ENCODE measurements at places on chromosomes 16 and 17.

DNA sequence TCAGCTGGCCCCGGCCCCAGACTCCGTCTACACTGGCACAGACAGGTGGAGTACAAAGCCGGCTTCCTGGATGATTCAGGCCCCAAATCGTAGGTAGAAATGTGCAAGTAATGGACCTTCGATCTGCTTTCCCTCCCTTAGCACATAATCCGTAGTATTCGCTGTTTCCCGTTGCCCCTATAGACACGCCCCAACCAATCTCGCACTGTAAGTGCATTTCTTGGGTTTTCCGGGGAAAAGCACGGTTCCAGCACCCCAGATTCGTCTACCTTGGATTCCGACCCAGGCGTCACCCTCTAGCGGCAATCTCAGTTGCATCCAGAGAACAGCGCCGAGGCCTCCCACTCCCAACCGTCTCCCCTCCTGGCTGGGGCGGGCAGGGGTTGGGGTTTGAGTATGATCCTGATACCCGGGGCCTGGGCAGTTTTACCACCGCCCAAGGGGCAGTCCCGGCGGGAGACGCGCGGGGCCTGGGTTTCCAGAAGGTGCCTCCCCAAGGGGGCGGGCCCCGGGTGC is 12.1 kb upstream of the FOXF1 start:
- DNase-seq: peak; percentile 52

- no peak for DNase-seq
These were observed 8.2 kb downstream of the LRRC37B start for GRCh38 chr17:32015245-32016013.

DNA sequence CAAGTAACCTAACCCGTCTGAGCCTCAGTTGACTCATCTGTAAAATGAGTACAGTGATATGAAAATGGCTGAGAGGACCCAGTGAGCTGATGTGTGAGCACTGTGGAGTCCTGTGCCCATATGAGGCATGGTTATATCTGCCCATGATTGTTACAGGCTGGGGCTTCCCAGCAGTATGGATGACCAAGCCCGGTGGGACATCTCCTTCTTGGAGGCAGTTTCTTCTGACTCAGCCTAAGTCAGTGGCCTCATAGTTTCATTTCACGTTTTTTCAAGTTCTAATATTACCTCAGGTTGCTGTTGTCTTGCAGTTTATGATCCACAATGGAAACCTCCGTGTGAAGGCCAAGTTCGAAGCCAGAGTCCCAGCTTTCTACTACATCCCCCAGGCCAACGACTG is 4.8 kb downstream of the ADAP2 start:
- no peak for DNase-seq

DNA sequence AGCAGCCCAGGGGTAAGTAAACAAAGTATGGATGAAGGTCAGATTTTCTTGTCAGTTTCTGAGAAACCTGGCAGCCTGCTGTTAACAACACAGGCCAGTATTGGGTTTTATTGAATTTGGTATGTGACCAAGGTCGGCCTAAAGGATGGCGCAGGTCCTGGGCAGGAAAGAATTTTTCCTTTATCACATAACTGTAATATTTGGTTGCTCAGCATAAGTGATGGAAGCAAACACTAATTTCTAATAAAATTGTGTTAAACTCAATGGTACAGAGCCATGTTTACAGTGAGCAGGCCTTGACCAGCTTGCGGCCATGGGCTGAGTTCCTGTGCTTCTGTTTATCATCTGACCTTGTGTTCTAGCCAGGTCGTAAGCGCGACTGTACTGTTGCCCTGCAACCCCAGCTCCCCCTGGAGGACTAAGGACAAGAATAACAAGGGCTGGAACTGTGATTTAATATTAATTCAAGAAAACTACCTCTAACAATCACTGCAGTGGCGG is 10.5 kb downstream of the POLDIP2 start:
- DNase-seq: no peak

DNA sequence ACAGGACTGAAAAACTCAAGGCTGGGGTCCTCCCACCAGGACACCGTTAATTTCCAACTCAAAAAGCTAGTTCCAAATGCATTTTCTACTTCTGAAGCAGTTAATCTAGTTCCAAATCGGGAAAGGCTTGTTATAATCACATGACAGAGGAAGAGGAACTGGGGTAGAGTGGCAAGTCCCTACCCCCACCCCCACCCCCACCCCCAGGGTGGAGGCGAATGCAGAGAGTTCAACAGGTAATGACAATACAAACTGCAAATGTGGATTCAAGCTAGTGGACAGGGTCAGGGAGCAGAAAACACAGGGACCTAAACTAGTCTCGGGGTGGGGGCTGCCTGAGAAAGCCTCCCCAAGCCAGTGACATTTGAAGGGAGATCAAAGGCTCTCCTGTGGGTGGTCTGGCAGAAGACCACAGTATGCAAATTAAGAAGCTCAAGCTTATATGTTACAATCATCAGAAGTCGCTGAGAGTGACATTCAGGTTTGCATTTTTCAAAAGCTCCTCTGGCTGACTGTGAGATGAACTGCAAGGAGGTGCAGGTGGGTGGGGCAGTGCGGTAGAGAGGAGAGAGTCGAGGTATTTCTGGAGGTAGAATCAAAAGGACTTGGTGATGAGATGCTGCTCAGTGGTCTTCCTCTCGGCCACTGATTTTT is 56.4 kb upstream of the SLC25A19 start:
- DNase-seq: no peak

- DNase-seq: no peak
These were observed 13.4 kb downstream of the C17orf78 start for GRCh38 chr17:37389160-37389559.

Measured in eye (tissue), 1 donor.